NCI-H1105 treated with DMSO at 0.1 percent for 48 hours (cell line): ENCODE measurements at places on chromosomes 11 and 22.

GRCh38 chr11:73188301-73188700 lies 29.8 kb upstream of the P2RY2 start:
- DNase-seq: no peak

DNA sequence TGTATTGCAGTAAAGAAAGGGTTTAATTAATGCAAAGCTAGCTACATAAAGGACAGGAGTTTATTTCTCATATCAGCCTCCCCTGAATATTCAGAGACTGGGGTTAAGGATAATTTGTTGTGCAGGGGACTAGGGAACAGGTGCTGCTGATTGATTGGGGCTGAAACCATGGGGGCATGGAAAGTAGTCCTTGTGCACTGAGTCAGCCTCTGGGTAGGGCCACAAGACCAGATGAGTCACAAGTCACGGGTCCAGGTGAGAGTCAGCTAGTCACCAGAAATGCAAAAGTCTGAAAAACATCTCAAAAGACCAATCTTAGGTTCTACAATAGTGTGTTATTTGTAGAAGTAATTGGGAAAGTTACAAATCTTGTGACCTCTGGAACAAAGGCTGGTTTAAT lies 32.9 kb upstream of the SYT13 start:
- DNase-seq: no peak

- no peak for DNase-seq
These were observed 38.2 kb downstream of the RNF141 start for GRCh38 chr11:10502770-10503169.

- no peak for DNase-seq
These were observed 108.6 kb downstream of the SYN3 start for GRCh38 chr22:32949391-32950173.

GRCh38 chr11:106608677-106609076 lies 409.6 kb downstream of the GUCY1A2 start:
- no peak for DNase-seq

DNA sequence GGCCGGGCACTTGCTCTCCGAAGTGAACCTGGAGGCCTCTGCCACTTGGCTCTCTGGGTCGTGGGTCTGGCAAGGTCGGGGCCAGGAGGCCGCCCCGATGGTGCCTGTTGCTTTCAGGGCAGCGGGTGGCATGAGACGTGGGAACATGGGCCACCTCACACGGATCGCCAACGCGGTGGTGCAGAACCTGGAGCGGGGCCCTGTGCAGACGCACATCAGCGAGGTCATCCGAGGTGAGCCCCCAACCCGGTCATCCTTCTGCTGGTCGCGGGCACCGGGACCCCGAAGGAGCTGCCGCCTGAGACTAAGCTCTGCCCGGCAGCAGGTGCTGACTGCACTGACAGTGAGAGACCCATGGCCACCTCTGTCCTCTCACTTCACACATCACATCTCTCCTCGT lies 40.0 kb downstream of the SBF1 start:
- no peak for DNase-seq
